SJSA1 (cell line): ENCODE measurements at places on chromosomes 7 and 10.

DNA sequence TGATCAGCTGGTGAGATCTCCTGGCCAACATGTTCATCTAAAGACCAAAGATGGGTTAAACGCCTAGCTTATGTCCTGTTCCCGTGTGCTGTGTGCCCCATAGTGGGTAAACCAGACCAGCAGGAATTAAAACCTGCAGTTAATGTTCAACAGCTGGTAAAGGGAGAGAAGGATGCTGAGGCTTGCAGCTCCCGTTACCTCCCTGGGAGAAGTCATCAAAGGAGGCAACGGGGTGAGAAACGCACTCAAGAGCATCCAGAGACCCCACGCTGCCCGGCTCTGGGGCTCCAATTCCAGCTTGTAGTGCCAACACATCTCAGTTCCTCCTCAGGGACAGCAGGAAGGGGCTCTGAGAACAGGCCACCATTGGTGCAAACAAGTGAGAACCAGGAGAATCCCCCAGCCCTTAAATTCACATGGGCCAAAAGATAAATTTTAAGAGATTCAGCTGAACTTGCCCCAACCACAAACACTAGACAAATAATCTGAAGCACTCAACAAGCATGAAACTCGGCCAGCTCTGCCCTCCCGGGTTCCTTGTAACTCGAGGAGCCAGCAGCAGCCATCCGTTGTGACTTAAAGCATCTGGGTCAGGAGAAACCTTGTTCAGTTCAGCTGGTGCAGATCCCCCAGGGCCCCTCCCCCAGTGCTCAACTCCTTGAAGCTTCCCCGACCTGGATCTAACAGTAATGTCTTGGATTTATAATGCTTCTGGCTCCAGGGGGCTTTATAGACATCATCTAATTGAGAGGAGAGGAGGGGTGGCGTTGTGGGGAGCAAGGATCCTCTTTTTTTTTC is 29.4 kb downstream of the FAM241B start:
- no peak for DNase-seq

GRCh38 chr7:100476903-100477870 is 1.8 kb downstream of the TSC22D4 start:
- no peak for DNase-seq

- DNase-seq = no peak
Observed at GRCh38 chr7:1151156-1151555, 8.8 kb downstream of the ZFAND2A start.

DNA sequence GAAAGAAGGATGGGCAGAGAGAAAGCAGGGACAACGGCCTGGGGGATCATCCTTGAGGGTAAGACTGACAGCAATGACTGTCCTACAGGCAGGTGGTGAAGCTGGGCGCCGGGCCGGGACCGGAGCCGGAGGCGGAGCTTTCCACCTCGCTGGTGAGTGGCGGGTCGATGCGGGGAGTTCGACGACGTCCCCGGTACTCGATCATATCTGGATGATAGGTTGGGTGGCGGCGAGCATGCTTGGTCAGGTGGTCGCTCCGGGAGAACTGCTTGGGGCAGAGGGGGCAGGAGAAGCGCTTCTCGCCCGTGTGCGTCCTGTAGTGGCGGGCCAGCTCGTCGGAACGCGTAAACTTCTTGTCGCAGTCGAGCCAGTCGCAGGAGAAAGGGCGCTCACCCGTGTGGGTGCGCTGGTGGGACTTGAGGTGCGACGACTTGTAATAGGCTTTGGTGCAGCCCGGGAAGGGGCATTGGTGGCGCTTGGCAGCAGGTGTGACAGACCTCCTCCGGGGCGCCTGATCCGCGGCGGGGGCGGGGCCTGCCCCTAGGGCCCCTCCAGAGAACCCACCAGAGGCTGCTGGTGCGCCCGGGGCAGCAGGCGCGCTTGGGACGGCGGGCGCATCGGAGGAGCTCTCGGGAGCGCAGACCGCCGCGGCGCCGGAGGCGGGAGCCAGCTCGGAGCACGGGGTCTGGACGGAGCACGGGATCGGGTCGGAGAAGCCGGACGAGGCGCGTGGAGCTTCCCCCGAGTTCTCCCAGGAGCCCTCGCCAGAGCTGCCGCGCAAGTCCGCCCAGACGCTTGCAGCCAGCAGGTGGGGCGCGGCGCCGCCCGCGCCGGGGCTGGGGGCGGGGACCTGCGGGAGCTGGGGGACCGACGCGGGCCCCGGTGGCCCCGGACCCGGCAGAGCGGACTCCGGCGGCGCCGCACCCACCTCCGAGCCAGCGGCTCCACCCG is 752 bp downstream of the KLF14 start:
- DNase-seq = peak; percentile 45

- DNase-seq = no peak
Observed at GRCh38 chr7:149882248-149883047, 8.7 kb downstream of the ATP6V0E2 start.

- no peak for DNase-seq
Observed at GRCh38 chr10:5319863-5320262, 44.9 kb upstream of the UCN3 start.

DNA sequence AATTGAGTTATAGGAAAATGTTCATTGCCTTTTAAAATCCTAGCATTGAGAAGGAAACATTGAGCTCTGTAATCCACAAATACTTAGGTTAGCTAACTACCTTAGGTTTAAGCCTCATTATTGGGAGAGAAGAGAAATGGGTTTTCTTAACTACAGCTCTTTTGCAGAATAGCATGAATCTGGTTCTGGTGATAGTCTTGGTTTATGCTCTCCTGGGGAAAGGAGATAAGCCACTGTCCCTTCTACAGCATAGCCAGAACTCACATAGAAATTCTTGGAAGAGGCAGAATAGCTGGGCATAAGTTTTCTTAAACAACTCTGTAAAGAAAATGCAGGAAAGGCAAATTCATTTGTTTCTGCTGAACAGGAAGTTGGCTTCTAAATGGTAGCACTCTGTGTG is 378.6 kb upstream of the CHRM2 start:
- DNase-seq = no peak

DNA sequence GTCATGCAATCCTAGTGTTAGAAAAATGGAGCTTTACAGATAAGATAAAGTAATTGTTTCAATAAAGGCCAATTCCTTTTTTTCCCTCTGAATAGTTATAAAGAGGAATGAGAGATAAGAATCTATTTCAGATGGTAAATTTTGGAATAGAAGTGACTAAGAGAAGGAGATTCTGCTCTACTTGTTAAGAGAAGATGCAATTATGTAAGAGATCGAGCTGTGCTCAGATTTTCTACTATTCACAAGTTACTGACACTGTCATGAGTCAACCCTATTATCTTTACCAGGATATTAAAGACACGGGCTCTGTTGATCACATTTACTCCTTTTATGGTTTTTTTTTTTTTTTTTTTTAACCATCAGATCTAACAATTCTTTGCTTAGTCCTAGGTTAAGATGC is 511.3 kb downstream of the ARL4A start:
- no peak for DNase-seq

GRCh38 chr7:23687011-23687410 is 7.0 kb downstream of the FAM221A start:
- no peak for DNase-seq

- DNase-seq = no peak
Observed at GRCh38 chr10:129404091-129404490, 63.0 kb upstream of the MGMT start.

- DNase-seq = no peak
Observed at GRCh38 chr10:132850896-132851295, 64.9 kb upstream of the NKX6-2 start.

DNA sequence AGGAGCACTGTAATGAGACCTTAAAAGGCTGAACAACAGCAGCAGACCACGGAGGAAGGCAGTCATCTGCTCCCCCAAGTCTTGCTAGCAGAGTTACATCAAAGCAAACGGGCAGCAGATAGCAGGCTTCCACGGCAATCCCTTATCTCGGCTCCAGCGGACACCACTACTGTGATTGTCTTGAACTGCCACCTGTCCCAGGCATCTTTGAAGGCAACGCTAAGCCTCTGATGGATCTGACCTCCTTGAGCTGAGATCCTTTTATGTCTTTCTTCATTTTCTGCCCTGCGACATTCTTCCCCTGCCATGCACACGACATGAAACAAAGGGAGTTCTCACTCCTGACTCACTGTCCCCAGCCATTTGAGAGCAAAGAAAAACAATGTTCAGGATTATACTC is 111.7 kb downstream of the GLI3 start:
- DNase-seq = no peak

- no peak for DNase-seq
Observed at GRCh38 chr10:33067481-33067880, 109.5 kb upstream of the ITGB1 start.

DNA sequence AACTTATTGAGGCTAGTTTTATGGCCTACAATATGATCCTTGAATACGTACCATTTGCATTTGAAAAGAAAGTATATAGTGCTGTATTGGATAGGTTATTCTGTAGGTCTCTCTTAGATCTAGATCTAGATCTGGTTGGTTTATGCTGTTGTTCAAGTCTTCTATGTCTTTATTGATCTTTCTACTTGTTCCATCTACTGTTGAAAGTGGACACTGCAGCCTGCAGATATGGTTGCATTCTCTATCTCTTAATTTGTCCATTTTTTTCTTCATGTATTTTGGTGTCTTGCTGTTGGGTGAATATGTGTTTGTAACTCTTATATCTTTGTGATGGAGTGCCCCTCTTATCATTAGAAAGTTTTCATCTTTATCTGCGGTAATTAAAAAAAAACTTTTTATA is 139.4 kb upstream of the PCDH15 start:
- DNase-seq = no peak

- no peak for DNase-seq
Observed at GRCh38 chr10:114686013-114686412, 27.9 kb upstream of the ABLIM1 start.

GRCh38 chr7:74026406-74026902 is 1.5 kb upstream of the ELN start:
- DNase-seq = no peak

- no peak for DNase-seq
Observed at GRCh38 chr10:46198516-46198915, 88.3 kb upstream of the ANTXRL start.

DNA sequence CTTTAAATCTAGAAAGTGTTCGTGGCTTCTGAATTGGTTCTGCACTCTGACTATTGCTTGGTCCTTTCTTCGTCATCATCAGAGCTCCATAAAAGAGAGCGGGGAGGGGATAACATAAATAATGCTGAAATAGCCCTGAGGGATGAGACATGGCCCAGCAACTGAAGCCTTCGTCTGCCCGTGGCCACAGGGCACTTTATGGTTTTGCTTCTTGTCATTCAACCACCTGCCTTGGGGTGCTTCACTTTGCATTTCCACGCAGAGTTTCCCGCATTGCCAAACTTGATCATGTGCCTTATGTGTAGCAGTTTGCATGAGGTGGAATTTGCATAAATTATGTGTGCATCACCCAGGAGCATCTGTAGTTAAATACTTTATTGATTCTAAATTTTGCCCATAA is 15.9 kb downstream of the GSTO2 start:
- no peak for DNase-seq

- DNase-seq = no peak
Observed at GRCh38 chr10:71638064-71638821, 81.3 kb downstream of the C10orf105 start.

DNA sequence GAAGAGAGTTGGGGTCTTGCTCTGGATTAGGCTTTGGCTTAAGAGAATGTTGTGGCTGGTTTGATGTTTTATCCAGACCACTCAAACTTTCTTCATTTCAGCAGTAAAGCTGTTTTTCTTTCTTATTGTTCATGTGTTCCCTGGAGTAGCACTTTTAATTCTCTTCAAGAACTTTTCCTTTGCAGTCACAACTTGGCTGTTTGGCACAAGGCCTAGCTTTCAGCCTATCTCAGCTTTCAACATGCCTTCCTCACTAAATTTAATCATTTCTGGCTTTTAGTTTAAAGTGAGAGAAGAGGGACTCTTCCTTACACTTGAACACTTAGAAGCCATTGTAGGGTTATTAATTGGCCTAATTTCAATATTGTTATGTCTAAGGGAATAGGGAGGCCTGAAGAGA is 18.1 kb downstream of the CCDC126 start:
- DNase-seq = no peak

GRCh38 chr7:150953061-150953997 is 24.8 kb downstream of the KCNH2 start:
- no peak for DNase-seq
